Central memory CD4-positive, alpha-beta T cell (primary cell): ENCODE measurements at places on chromosomes 7 and 10.

- no peak for DNase-seq
Measured at GRCh38 chr10:84599254-84599653, 270.9 kb downstream of the CCSER2 start.

- DNase-seq, result no peak
Measured at GRCh38 chr7:153090764-153091163, 331.2 kb downstream of the ACTR3B start.

DNA sequence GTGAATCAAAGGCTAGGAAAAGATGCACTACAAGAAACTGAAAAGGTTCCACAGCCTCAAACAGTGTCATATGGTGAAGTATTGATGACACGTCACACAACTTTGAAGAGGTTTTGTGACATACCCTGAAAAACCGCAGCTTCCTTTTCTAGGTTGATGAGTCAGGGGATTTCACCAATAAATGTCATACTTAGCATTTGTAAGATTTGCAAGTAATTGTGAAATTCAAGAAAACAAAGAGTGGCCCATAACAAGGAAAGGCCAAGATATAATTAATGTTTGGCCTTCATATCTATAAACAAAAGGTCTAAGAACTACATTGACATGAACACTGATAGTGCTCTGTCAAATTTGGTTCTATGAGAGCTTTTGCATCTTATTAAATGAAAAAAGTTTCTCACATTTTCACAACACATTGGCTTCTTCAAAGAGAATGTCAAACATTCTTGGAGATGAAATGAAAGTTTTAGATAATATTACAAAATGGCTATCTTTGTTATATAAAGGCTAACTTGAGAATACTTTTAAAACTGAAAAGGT is 62.0 kb upstream of the NAMPT start:
- DNase-seq, result peak; percentile 85

DNA sequence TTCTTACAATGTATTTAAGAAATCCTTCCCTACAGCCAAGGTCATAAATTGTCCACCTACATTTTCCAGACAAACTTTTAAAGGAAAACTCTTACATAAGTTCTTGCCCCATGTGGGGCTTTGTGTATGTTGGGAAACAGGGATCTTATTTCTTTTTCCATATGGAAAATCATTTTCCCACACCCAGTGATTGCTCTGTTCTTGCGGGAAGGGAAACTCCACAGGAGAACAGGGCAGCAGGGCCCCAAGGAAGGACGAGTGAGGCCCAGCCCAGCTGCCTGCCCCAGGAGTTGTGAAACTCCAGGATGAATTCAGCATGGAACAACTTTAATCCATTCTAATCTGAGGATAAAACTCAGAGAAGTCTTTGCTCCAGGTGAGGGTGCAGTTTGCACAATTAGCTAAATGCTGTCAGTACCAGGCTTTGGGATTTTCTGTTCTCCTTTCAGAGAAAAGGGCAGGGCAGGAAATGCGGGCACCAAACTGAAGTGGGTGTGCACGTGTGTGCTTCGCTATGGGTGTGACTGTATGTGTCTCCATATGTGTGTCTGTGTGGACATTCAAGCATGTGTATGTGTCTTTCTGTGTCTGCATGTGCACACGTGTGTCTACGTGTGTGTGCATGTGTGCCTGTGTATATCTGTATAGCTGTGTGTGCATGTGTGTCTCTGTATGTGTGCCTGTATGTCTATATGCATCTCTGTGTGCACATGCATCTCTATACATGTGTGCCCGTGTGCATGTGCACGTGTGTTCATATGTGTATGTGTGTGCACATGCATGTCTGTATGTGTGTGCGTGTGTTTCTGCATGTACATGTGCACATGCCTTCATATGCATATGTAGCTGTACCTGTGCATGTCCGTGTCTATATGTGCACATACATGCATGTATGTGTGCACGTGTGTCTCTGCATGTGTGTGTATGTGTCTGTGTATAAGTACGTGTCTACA is 102.0 kb upstream of the FAM20C start:
- no peak for DNase-seq

DNA sequence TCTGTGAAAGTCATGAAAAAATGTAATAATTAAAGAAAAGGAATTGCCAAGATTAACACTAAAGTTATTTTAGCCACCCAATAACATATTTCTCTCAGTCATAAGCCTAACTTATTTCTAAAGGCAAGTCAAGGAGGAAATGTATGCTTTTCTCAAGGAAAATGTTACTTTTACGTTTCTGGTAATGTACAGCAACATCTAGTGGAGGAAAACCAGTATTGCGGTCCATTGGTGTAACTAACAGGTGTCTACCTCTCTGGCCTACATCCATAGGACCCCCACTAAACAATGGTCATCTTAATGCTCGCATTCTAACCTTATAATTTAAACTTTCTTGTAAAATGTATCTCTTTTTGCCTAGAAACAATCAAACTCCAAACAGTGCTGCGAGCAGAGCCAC is 437.5 kb downstream of the KIF20B start:
- DNase-seq, result no peak
